ENCODE measurements at places on chromosomes 1 and 21.

DNA sequence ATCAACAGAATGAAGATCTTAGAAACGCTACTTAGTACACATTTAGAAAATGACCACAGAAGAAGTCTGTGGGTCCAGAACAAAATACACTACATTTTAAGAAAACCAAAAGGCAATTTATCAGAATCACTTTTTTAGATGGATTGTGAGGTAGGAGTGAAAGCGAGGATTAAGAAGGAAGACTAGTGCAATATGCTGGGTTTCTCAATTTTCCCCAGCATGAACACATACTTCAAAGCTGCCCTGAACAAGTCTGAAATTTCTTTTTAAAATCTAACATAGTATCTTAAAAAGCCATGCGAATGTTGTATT lies 200.5 kb downstream of the SLC45A1 start:
- DNase-seq, result no peak

GRCh38 chr1:164576291-164577271 lies 17.6 kb downstream of the PBX1 start:
- no peak for DNase-seq

DNA sequence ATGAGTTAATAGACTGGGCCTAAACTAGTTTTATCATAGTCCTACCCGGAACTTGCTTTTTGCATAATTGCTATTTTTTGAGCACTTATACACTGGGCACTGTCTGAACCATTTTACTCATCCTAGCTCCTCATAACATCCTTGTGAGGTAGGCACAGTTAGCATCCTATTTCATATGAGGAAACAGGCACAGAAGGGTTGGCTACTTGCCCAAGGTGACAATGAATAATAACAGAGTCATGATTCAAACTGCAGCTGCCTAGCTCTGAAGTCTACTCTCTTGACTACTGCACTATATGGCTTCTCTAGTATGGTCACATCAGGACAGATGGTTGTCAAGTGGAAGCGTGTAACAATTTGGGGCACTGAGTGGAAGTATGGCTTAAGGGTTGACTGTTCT lies 18.2 kb upstream of the RC3H1 start:
- peak; percentile 90 for DNase-seq

GRCh38 chr1:67535474-67535873 lies 105.3 kb upstream of the SERBP1 start:
- peak; percentile 51 for DNase-seq

DNA sequence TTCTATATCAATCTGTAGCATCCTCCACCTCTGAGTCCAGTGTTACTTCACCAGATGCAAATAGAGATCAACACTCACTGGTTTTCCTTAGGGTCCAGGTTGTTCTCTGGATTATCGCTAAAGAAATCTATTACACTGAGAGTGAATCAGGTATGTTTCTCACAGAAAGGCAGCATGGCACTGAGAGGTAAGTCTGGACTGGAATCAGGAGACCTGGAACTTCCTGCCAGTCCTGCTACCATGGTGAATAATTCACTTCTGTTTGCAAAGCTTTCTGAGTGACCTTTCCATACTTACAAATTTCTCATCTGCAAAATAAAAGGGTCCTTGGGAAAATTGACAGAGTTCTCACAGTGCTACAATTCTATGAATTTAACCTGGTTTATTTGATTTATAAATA lies 1583.3 kb downstream of the MRPL39 start:
- DNase-seq, result no peak

- DNase-seq, result no peak
Measured at GRCh38 chr21:36113647-36114428, 21.0 kb upstream of the CBR3 start.

GRCh38 chr1:173431304-173432045 lies 45.7 kb upstream of the PRDX6 start:
- peak; percentile 73 for DNase-seq

GRCh38 chr1:70966018-70966638 lies 81.5 kb downstream of the PTGER3 start:
- DNase-seq, result no peak

- DNase-seq, result peak; percentile 69
Measured at GRCh38 chr1:12450090-12450755, 167.8 kb downstream of the DHRS3 start.

GRCh38 chr1:200959411-200959921 lies 64.0 kb downstream of the KIF21B start:
- no peak for DNase-seq
